Activated CD4-positive, alpha-beta memory T cell treated with anti-CD3 and anti-CD28 coated beads for 36 hours (primary cell): ENCODE measurements at places on chromosomes 7 and 10. TPM values are rescaled to one million over a fixed set of nuclear protein-coding genes. Genes with fewer than 3 reads are reported as not detected.

Gene WDFY4
- not detected for total RNA-seq

Gene CFAP46
- not detected for total RNA-seq

DNA sequence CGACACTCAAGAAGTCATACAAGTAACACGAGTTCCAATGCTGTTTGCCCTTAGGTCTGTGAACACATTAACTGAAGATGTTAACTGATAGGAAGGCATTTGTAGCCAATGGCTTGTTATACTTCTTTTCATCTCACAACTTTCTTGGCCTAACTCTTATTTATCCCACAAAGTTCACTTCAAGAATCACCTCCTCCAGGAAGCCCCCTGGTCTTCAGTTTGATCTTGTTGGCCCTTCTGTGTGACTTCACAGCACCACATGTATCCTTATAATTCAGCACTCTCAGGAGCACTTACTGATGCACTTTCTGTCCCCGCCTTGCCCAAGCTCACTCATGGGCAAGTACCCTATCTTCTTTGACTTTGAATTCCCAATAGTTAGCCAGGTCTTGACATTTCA lies 159.6 kb downstream of the RAPGEF5 start:
- DNase-seq: no peak

Gene HABP2
- total RNA-seq: not detected

Gene CRYGN
- 0.21 TPM for total RNA-seq

DNA sequence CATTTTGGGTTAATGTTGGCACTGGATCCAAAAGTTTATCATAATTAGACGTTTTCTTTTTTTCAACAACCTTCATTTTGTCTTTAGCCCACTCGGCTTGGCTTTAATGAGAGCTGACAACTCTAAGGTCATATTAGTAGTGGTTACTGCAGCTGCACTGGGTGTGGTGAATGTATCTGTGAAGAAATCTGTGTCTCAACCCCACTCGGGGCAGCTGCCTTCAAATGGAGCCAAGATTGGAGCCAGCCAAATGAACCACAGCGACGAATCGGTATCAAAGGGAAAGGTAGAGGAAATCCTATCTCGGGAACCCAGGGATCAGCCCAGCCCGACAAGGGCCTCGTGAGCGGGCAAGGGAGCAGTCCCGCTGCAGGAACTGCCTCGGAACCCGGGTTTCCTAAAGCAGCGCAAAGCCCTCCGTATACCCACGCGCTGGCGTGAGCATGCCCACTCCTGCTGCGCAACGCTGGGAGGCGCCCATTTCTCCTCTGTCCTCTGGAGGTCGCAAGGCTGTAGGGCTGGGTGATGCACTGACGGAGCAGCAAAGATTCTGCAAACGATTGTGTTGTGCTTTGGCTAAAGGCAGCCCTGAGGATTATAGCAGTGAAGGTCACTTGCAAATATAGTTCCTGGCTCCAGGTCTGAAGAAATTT lies 98.7 kb upstream of the MBL2 start:
- no peak for DNase-seq

- no peak for DNase-seq
These were observed 275.0 kb downstream of the PTEN start for GRCh38 chr10:88138319-88138848.

DNA sequence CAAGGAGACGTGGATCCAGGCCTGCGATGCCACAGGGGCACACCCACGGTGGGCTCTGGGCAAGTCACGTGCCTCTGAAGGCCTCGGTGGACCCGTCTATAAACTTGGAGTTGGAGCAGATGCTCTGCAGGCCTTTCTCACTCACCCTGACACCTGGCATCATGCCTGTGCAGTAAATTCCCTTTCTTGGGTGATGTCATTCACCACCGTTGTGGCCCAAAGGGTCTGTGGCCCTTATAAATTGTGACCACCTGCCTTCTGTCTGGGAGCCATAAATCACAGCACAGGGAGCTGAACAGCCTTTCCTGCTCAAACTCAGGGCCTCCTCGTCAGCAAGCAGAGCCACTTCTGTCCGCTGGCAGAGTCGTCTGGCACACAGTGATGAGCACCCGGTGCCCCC lies 52.2 kb downstream of the GPAM start:
- no peak for DNase-seq

GRCh38 chr7:134954197-134955082 lies 31.9 kb upstream of the AGBL3 start:
- no peak for DNase-seq

DNA sequence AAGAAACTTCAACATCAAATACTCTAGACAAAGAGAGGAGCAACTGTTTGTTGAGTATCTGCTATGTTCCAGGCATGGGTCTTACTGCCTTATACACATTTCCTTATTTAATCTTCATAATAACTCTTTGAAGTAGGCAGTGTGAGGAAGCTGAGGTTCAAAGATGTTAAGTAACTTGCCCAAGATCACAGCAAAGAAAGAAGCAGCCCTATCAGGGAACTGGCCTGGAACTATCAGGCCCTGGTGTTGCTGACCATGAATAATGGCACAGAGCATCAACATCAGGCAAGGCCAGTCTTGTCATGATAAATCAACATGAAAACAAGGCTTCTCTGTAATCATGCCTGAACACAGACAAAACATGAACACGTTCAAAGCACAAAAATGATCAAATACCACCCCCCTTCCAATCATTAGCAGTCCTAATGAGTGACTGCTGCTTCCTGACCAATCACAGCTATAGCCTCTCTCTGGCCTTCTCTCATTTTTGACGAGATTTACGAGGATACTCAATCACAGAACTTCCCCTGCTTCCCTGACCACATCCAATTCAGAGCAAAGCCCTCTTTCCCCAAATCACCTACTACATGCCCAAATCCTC lies 2.3 kb downstream of the GSDME start:
- DNase-seq: no peak

DNA sequence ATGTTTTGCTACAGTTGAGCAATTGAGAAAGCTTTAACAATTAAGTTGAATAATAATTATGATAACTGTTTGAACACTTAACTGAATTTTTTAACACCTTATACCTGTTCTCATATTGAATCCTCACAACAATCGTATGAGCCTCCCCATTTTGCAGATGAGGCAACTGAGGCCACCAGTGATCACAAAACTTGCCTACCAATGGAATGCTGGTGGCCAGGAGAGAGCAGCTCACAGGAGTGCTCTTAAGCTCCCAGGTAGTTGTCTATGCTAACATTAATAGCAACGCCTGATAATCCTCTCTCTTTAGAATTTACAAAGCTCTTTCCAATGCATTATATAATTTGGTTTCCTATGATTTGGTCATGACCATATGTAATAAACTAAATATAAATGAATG lies 21.6 kb downstream of the GPNMB start:
- DNase-seq: no peak

GRCh38 chr7:66348959-66349358 lies 143.8 kb downstream of the TPST1 start:
- no peak for DNase-seq

- no peak for DNase-seq
These were observed 34.4 kb downstream of the CALD1 start for GRCh38 chr7:134813663-134814396.

DNA sequence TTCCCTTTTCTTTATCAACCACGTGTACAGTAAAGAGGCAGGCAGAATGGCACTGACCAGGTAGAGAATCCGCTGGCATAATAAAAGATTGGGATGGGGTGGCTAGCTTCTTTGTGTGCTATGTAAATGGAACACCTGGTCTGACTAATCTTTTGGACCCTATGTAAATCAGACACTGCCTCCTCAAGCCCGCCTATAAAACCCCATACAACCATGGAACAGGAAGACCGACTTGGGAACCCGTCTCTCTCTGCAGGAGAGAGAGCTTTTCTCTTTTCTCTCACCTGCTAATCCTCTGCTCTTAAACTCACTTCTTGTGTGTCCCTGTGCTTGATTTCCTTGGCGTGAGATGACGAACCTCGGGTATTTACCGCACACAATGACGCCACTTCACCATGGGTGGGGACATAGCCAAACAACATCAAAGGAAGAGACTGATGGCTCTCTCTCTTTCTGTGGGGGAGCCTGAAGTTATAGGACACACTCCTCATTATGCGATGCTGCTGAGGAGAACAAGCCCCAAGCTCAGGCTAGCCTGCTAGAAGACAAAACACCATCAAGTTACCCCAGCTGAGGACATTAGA lies 94.2 kb downstream of the ARL5B start:
- no peak for DNase-seq

Gene GDF2
- total RNA-seq: not detected

DNA sequence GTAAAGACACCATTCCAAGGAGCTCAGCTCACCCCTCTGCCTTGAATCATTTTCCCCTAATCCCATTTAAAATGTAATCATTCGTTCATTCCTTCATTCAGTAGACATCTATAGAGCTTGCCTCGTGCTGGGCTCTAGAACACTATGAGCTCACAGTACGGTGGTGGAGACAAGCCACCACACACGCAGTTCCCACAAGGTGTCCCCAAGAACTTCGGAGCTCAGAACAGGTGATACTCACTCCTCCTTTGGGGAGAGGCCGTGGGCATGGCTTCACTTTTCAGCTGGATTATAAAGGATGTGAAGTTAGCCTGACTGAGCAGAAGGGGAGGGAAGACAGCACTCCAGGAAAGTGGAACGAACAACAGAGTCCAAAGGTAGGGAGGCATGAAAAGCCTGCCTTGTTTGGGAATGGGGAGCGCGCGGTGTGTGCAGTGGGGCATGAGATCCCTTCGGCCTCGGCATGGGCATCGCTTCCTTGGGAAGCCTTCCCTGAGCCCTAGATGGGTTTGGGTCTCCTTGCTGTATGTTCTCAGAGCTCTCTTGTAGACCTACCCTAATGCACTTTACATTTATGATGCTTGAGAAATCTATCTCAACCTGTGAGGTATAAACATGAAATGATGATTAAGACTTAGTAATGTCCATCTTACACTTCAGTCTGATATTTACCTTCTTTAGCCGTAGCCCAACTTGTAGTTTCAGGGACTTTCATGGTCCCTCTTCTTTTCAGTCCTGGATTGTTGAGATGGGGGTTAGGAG lies 809 bp upstream of the OGA start:
- DNase-seq: no peak

- DNase-seq: no peak
These were observed 852.7 kb upstream of the PHF14 start for GRCh38 chr7:10120936-10121335.
